ENCODE measurements at places on chromosomes 5 and 9. TPM values are rescaled to one million over a fixed set of nuclear protein-coding genes. Genes with fewer than 3 reads are reported as not detected.

Gene CDX1
- polyA plus RNA-seq: not detected

Gene SH3GL2
- 58.4 TPM for polyA plus RNA-seq

Gene LRRC70
- polyA plus RNA-seq: not detected

Gene TERT
- 0.36 TPM for polyA plus RNA-seq

DNA sequence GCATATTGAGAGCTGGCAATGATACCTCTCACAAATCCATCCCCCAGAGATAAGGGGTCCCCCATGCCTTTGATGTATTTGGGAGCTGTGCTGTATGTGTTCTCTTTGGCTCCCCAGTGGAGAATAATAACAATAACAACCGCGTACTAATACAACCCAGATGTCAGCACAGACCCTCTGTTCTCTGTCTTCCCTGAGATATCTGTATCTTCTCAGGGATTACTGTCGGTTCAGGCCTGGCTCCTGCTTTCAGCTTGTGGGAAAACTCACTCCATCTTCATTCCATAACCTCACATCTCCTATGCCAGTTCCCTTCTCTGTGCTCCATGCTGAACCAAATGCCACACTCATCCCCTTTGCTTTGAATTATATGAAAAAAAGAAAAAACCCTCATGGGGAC, 76.2 kb downstream of the TMC1 start:
- no peak for DNase-seq

- DNase-seq: no peak
These were observed 67.6 kb upstream of the LHFPL2 start for GRCh38 chr5:78716206-78716605.

DNA sequence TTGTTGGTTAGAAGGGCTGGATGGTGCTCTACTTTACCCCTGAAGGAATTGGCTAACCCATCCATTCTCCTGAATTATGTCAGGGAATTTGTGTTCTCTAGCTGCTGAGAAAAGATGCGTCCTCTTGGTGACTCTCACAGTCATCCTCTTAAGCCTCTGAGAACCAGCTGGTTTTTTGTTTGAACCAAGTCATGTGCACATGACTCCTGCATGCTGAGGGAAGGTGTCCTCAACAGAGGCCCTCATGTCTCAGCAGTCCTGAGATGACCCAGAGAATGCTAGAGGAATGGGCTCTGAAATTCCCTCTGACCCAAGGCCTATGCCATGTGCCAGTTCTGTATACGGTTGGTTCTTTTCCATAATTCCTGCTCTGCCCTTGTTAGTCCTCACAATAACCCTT, 10.4 kb upstream of the C5orf63 start:
- no peak for DNase-seq

DNA sequence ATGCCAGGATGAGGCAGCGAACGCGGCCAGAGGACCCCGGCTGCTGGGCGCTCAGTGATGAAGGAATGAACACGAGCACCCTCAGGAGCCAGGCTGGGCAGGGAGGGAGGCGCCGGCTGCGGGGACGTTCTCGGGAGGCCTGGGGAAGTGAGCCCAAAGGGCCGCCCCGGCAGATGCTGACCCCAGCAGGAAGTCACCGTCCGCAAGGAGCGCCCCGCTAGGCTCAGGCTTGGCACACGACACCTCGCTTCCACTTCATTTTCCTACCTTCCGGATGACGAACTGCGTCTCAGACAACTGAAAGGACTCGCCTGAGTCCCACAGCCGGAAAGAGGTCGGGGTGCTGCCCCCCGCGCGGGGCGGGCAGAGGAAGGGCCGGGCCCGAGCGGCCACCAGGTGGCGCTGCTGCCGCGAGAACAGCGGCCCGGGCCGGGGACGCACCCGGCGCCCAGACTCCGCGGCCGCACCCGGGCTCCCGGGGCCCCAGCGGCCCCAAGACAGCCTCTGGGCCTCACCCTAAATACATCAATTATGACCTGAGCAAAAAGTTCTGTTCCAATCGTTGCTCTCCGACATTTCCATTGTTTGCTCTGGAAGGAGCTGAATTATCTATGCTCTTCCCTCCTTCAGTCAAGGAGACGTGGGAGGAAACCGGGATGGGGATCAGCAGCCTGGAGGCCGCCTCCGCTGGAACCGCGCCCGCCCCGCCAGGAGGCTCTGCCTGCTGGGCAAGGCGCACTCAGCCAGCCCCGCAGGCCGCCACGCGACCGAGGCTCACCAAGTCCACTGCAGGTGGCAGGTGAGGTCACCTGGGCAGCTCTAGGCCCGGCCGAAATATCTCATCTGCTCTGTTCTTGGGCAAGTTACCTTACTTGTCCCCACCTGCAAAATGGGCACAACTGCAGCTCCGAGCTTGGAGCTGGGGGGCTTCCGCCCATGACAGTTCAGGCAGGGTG, 107.0 kb downstream of the ZNF354C start:
- DNase-seq: peak; percentile 75

DNA sequence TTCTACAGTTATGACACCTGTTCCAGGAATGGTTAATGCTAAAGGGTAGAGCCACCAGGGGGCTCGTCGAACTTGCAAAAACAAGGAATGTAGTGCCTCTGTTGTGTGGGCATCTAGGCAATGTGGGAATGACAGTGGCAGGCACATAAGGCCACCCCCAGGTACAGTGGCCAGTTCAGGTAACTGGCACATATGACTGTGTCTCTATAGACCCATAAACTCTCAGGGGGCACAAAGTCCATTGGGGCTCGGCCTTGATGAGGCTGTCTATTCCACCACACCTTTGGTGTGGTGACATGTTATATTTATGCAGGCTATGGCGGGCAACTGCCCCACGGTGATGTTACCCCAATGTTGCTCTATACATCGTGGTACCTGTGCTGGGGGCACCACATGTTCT, 59.6 kb upstream of the FAM120A start:
- DNase-seq: no peak

- DNase-seq: no peak
These were observed 8.0 kb upstream of the SPOCK1 start for GRCh38 chr5:137507150-137507549.

GRCh38 chr9:99389087-99390033, 167.3 kb downstream of the SEC61B start:
- DNase-seq: peak; percentile 70

GRCh38 chr9:82488313-82489200, 500.0 kb downstream of the SPATA31D1 start:
- DNase-seq: peak; percentile 58

- no peak for DNase-seq
These were observed 27.0 kb downstream of the VCAN start for GRCh38 chr5:83498585-83498984.

GRCh38 chr5:172573986-172574870, 66.8 kb upstream of the NEURL1B start:
- no peak for DNase-seq

GRCh38 chr9:32376285-32376684, 8.2 kb upstream of the ACO1 start:
- DNase-seq: no peak

GRCh38 chr9:116566677-116567488, 120.2 kb upstream of the TRIM32 start:
- DNase-seq: no peak

Data from brain (organoid and tissue), 16 donors.